Stimulated activated naive CD4-positive, alpha-beta T cell treated with Interleukin-2 at 50 U/mL for 16 hours (primary cell): ENCODE measurements at places on chromosomes 11 and 22.

- DNase-seq = no peak
These were observed 55.3 kb downstream of the CACNA1I start for GRCh38 chr22:39625569-39626537.

GRCh38 chr11:86091566-86091965, 22.7 kb upstream of the PICALM start:
- no peak for DNase-seq

- no peak for DNase-seq
These were observed 49.9 kb upstream of the LDLRAD3 start for GRCh38 chr11:35893796-35894475.

GRCh38 chr22:46757104-46757503, 5.3 kb upstream of the TBC1D22A start:
- DNase-seq = no peak

DNA sequence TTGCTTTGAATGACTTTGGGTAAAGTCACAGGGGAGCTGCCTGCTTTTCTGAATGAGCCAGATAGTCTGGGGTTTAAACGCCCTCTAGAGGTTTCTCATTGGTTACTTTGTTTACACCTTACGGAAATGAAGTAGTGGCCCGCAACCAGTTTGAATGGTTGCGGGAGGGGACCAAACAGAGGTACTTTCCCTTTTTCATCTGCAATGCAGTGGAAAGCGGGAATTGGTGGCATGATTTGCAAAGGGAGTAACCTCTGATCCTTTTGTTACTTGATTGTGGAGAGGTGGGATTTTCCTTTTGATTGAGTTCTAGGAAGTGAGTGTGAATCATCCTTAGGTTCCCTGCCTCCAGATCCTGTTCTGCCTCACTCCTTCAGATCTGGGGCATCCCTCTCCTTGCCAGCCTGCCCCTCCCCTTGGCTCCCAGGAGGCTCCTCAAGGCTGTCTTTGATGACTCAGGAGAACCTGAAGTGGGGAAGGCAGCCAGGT, 15.9 kb upstream of the GLYATL1 start:
- DNase-seq = no peak

DNA sequence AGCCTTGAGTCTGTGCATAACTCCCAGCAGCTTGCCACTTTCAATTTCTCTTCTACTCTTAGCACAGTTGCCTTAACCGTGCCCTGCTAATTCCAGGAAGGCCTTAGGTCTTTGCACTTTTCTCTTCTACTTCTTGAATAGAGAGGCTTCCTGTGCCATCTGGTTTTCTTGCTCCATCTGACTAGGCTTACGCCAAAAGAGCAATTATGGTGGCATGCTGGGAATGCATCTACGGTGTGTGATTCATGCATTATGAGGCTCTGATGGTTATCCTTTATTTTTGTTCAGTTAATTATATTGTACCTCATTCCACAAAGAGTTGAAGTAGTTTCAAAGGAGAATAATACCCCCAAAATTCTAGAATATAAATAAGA, 29.4 kb downstream of the SIK2 start:
- DNase-seq = no peak
